Motor neuron (in vitro differentiated cells): ENCODE measurements at places on chromosomes 11 and 22. TPM values are rescaled to one million over a fixed set of nuclear protein-coding genes. Genes with fewer than 3 reads are reported as not detected.
A peak's percentile ranks its signal among the peaks of the same experiment; 100 is the strongest.

DNA sequence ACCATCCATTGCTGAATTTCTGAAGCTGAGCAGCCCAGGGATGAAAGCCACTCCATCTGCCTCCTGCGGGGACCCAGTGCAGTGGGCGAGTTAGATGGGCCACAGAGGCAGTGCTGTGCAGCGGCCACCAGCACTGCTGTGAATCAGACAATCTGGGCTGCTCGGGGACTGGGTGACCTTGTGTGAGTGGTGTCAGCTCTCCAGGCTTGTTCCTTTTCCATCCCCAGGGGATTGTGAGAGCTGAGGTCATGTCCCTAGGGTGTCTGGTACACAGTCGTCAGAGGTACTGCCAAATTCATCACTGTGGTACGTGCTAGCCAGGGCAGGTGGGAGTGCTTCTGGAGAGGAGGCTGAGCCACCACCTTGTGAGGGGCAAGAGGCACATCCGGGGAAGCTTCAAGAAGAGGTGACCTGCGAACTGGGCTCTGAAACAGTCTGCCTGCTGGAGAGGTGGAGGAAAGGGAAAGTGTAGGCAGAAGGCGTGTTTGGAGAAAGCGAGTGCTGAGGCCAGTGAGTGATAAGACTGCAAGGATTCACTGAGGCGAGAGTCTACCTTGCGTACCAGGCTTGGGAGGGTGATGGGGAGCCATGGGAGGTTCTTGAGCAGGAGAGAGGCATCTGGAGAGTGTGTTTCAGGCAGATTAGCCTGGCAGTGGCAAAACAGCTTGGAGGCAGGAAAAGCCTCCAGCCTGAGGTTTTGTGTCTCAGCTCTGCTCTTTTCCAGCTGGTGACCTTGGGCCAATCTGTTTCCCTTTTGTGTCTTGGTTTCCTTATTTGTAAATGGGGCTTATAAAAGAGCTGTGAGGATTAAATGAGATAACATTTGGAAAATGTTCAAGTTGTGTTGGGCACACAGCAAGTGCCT is 22.7 kb downstream of the CACNA1I start:
- peak; percentile 41 for ATAC-seq

DNA sequence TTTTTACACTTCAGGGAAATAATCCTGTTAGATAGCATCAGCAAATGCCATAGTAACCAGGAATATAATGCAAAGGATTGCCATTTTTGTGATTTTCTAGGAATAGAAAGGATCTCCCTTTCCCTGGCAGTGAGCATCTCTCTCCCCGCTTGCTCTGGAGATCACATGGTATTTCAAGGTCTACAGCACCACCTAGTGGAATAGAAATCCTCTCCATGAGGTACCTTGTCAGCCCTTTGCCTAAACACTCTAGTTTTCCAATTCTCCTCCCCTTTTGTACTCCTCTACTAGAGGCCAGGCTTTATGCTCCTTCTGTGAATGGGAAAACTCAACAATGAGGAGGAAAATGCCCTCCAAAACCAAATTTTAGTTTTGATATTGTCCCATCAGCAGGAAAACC is 78.4 kb downstream of the XRRA1 start:
- ATAC-seq, result no peak

CNIH2 gene
- total RNA-seq, result 0.41 TPM in 1 of 2 replicates, not detected in the other

DNA sequence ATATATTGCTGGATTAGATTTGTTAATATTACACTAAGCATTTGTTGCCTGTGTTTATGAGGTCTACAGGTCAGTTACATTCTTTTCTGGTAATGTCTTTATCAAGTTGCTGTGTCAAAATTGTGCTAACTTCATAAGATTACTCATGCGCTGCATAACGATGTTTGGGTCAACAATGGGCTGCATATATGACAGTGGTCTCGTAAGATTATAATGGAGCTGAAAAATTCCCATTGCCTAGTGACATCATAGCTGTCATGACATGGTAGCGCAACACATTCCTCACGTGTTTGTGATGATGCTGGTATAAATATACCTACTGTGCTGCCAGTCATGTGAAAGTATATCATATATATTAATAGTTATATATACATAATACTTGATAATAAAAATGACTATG is 34.2 kb downstream of the POLD3 start:
- ATAC-seq, result no peak

DNA sequence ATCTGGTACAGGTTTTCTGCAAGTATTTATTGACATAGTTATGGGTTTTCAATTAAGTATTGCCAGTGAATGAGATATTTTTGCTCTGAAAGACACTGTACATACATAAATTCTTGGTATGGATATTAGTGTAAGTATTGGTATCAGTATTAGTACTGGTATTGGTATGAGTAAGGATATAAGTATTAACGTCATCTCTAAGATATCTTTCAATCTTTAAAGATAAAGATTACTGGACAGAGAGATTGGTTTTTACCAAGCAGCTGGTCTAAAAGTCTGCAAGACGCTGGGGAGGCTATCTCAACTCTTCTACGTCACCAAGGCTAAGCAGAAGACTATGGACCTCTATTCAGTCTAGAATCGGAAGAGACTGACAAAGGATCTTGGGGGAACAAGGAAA is 234.5 kb downstream of the NXPE2 start:
- ATAC-seq, result no peak

GRCh38 chr11:118100691-118101232 is 14.0 kb upstream of the SMIM35 start:
- no peak for ATAC-seq

GRCh38 chr11:119585043-119585781 is 143.8 kb downstream of the NECTIN1 start:
- ATAC-seq, result peak; percentile 43

DNA sequence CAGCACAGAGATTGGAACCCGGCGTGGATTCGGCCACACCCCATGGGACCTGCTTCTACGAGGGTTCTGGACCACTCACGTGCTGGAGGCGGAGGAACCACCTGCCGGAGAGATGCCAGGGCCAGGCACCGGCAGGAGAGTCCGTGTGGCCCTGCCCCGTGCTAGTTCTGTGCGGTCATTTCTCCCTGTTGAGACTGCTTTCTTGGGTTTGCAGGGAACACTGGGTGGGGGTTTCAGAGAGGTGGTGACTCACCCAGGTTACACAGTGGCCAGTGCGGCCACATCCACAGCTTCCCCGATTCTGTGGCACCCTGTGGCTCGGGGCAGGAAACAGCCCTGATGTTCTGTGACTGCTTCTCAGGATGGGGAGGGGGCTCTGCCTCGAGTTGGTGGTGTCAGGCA is 3.6 kb upstream of the PHLDA2 start:
- ATAC-seq, result no peak

- no peak for ATAC-seq
Measured at GRCh38 chr11:14079011-14079410, 116.5 kb downstream of the SPON1 start.

CD3E gene
- total RNA-seq, result 1.2 and 1.3 TPM in 2 replicates

GRCh38 chr11:124897674-124898262 is at the start of gene ROBO4:
ROBO4 (minus strand) TSS chr11:124897865; CDS start chr11:124897795, 70 bp downstream.
- ATAC-seq, result no peak

- ATAC-seq, result no peak
Measured at GRCh38 chr11:34487430-34487829, 26.2 kb downstream of the ELF5 start.

DNA sequence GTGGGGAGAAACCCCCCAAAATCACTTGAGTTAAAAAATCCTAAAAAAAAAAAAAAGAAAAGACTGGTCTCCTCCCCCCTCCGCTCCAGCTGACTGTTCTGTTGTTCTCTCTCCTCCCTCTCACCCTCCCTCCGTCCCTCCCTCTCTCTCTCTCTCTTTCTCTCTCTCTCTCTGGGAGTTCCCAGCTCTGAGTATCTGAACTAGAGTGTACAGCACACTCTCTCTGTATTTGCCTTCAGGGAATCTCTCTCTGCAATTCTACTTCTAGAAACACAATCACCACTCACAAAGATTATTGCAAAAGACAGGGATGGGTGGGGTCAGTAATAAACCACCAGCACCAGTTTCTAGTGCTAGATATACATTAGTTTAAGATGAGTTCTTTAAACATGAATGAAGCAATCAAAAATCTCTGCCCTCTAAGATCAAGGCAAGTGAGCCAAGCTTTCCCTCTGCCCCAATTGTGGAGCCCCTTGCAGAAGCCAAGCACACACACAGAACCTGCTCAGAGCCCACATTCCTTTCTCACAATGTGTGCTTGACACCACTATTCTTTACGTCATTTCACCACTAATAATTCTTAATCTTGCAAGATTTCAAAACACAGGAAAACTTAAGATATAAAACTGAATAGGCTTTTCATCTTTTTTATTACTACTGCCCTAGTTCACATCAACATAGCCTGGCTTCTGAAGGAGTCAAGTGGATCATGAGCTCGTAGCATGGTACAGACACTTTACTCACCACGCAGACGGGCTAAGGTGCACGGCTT is 133.5 kb downstream of the RBFOX2 start:
- ATAC-seq, result peak; percentile 77

DNA sequence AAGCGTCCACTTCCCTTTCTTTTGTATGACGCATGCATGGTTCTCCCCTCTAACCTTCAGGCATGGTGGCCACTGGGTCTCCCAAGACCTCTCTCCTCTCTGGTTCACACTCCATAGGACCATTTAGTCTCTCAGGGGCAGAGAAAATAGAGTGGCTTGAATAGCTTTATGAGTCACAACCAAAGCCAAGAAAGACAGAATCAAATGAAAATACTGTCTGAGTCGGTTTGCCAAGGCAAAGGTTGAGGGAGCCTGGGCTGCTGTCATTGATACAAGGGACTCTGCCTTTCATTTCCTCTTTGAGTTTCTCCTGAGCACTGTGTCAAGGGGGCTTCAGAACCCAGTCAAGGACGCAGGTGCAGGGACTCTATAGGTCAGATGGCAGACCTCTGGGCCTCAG is 44.2 kb downstream of the TENM4 start:
- ATAC-seq, result no peak

GRCh38 chr11:114239753-114240161 is 56.4 kb upstream of the NNMT start:
- ATAC-seq, result no peak

DNA sequence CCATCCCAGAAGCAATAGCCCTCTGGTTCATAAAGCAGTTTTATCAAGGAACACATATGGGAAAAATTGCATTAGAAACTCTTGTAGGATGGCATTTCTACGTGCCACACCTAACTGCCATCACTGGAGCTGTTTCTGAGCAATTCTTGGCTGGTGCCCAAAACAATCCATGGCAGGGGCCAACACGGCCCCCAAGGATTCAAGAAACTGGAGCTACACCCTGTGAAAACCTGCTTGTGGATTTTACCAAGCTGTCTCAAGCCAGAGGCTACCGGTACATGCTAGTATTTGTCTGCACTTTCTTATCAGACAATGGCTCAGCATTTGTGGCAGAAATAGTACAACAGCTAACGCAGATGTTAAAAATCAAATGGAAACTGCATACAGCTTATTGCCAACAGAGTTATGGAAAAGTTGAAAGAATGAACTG is 42.4 kb upstream of the GLYAT start:
- ATAC-seq, result no peak

OR52R1 gene
- total RNA-seq, result 0.84 TPM in 1 of 2 replicates, not detected in the other

- ATAC-seq, result peak; percentile 33
Measured at GRCh38 chr11:35539781-35540281, 14.4 kb upstream of the PAMR1 start.

DNA sequence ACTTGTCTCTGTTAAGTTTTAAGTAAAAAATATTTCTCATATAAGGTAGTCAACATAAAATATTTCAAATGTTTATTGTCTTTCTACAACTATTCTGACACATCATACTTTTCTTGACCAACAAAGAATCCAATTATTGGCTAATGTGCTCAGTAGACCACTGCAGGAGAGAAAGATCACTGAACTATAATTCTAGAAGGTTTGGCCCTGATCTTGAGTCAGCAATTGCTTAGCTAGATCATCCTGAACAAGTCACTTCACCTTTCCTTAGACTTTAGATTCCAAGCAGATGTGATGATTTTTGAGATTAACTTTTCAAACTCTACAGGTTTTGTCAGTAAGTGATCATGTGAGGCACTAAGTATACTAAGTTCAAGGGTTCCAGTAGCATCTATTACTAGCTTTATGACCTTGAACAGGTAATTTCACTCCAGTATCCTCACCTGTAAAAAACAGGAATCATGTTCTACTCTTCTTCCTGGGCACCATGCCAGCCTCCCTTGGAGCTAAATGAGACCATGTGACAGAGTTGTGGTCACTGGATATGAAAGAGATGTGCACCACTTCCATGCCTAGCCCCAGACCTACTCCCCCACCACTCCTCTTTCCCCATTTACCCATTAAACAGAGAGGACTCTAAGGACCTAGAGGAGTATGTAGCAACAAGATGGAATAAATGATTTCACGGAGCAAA is 17.3 kb downstream of the PGM2L1 start:
- ATAC-seq, result no peak

DNA sequence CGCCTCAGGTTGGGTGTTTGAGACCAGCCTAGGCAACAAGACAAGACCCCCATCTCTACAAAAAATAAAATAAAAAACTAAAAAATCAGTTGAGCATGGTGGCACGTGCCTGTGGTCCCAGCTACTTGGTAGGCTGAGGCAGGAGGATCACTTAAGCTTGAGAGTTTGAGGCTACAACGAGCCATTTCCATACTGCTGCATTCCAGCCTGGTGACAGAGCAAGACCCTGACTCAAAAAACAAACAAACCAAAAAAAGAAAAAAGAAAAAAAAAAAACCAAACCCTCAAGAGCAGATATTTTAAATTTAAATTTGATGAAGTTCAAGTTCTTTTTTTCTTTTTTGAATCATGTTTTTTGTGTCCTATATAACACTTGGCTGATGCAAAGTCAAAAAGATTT is 7.2 kb upstream of the CCDC83 start:
- ATAC-seq, result no peak

NXPE1 gene
- total RNA-seq, result 0.43 and 0.58 TPM in 2 replicates

DNA sequence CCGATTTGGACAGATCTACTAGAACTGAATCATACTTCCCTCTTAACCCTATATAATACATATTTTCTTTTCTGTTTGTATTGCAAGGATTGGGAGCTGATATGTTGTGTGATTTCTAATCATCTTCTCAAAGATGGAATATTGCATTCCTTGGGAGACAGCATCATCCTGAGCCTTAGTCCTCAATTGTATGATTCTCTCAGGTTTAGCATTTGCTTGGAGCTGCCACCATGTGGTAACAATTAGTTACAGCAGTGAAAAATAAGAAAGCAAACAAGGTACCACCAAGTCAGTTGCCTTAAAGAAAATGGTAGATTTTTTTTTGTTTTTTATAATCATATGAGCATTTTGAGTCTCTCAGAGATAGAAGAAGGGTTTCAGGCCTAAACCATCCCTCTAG is 11.9 kb downstream of the SNX19 start:
- no peak for ATAC-seq

- no peak for ATAC-seq
Measured at GRCh38 chr22:42892156-42892555, 35.1 kb upstream of the ARFGAP3 start.

KIAA1671 gene
- total RNA-seq, result 27.9 and 39.7 TPM in 2 replicates

DNA sequence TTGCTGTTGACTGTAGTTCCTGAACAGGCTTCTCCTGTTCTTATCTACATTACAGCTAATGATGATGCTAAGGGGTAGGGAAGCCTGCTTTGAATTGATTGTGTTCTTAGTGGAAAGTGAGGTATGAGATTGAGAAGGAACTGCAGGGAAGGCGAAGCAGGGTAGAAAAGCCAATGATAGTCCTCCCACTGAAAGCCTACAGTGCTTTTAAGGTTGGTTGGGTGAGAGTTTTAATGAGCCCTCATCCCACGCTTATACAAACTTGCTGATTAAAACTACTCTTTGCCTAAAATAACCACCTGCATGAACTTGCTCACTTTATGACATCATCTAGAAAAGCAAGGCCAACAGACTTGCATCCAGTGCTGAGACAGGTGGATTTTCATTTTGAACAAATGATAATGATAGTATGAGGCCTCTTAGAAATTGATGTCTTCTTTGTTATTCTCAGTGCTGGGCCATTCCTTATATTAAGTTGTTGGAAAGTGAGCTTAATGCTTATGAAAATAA is 632.4 kb upstream of the ANO5 start:
- no peak for ATAC-seq

CHRM1 gene
- 0.05 and 0.13 TPM in 2 replicates for total RNA-seq

- ATAC-seq, result no peak
Measured at GRCh38 chr11:70092959-70093715, 15.0 kb downstream of the ANO1 start.
